ENCODE measurements at places on chromosomes 3 and 15.

DNA sequence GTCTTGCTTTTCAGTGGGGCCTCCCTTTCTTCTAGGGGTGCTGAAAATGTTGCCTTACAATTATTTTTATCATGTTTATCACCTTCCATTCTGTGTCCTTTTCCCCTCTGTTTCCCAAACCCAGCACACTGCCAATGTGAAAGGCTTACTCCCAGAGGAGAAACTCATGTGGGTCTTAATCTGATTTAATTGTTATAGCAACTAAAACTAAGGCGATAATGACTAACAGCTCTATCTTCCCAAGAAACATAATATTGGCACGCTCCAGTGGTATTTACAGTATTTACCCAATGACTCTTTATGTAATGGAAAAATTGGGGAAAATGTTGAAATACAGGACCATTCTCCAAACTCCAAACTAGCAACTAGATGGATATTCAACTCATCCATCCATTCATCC, 58.4 kb downstream of the MESD start:
- DNase-seq = no peak

GRCh38 chr3:20073683-20074082, 33.4 kb downstream of the KAT2B start:
- no peak for DNase-seq

DNA sequence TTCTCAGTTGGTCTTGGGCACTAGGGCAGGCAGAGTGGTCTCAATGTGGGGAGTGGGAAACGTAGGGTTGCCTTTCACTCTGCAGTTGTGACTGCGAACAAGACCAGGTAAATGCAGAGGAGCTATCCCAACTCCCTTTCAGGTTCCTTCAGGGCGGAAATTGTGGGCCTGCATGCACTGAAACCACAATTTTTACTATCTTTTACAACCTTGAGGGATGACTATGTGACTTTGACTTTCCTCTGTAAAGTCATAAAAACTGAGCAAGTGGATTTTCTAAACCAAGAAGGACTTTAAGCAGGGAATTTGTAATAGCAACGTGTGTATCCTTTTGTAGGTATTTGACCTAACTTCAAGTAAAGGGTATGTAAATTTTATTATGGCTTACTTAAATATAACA, 171.4 kb upstream of the CADPS start:
- no peak for DNase-seq

GRCh38 chr3:127405791-127406190, 117.9 kb upstream of the PRR20G start:
- no peak for DNase-seq

GRCh38 chr3:111751961-111752360, 107.1 kb upstream of the PHLDB2 start:
- DNase-seq = no peak

DNA sequence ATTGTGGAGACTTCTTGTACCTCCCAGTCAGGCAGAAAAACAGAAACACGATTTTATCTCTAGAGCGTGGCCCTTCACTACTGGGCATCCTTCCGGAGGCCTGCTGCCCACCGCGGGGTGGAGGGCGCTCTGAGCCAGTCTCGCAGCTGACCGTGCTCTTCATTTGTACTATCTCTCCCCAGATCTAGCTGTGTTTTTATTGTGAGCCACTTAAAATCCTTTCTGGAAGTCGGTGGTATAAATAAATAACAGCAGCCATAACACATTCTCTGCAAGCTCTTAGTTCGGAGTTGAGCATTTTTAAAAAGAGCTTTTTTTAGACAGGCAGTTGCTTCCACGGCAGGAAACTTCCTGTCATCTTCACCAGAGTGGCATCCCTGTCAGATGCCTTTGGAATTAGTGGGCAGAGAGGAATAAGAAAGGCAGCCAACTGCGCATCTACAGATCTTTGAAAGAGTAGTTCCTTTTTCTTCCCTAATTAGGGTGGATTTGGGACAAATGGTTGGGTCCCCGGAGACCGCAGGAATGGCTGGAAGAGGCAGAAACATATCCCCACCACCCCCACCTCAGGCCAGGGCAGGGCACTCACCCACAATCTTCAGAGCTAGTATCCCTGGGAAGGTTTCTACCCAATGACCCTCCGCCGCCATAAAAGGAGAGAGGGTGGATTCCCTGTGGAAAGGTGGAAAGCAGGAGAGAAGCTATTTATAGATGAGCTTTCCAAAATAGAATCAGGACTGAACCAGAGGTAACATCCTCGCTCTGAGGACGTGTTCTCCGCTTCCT, 91.1 kb downstream of the TOP2B start:
- DNase-seq = no peak

- DNase-seq = no peak
Observed at GRCh38 chr15:42456971-42457370, 34.0 kb downstream of the ZNF106 start.

- no peak for DNase-seq
Observed at GRCh38 chr3:167116120-167116922, 263.8 kb downstream of the ZBBX start.

DNA sequence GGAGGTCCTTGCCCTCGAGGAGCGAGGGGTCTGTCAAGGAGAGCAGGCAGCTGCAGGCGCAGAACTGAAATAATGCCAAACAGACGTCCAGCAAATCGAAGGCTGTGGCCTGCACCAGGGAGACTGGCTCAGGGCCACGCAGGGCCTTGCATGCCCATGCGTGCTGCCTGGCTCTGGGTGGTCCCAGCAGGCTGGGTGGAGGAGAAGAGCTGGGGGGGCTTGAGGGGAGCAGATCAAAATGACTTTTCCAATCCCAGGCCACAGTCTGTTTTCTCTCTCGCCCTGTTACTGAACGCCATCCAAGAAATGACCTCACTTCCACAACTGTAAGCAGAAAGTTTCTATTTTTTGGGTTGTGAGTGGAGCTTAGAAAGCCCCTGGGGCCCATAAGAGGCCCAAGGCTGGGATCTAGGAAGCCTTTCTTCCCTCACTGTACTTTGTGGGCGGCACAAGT, 96.9 kb upstream of the RPL32 start:
- no peak for DNase-seq

GRCh38 chr3:190224863-190225692, 97.2 kb downstream of the CLDN1 start:
- DNase-seq = no peak

DNA sequence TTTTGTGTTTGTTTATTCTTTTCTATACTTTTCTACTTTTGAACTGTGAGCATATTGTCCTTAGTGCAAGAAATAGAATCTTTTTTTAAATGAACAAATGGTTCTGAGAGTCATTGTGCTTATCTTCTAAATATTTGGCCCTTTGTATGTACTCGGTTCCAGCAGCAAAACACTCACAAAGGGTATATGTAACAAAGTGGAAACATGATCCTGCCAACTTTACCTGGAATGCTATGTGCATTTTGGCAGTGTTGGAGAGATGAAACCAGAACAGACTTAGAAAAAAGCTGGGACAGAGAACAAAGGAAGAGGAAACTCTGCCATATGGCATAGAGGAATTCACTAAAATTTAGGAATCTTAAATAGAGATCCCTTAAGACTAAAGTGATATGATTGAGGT, 150.1 kb downstream of the FGF12 start:
- no peak for DNase-seq

GRCh38 chr3:109050591-109051167, 67.3 kb downstream of the MORC1 start:
- no peak for DNase-seq

- no peak for DNase-seq
Observed at GRCh38 chr3:174973465-174973864, 114.3 kb downstream of the NAALADL2 start.

DNA sequence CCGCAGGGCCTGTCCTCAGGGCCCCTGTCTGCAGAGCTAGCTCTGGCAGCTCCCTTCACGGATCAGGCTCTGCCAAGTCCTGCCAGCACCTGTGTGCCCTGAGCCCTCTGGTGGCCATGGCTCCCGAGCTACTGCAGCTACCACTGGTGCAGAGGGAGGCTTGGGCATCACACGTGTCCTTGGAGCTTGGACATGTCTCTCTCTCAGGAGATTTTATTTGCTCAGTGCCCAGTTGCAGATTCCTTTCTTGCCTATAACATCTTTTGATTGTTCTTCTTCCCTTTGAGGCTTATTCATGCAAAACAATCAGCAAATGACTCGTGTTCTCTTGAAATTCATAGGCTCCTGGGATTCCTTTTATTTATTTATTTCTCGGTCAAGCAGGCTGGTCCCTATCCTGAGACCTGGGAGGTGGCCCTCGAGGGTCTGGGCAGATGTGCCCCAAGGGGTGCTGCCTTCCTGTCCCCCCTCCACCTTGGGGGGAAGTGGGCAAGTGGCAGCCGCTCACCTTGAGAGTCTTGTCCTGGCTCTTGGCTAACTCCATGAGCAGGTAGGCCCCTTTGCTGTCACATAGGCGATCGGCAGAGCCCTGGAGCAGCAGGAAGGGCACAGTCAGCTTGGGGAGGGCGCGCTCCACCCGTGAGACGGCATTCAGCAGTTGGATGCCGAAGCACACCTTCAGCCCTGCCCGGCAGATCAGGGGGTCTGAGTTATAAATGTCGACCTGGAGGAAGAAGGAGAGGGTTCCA, 21.9 kb downstream of the ABTB1 start:
- no peak for DNase-seq

GRCh38 chr15:78619022-78619950, 1.5 kb downstream of the CHRNA3 start:
- DNase-seq = no peak

DNA sequence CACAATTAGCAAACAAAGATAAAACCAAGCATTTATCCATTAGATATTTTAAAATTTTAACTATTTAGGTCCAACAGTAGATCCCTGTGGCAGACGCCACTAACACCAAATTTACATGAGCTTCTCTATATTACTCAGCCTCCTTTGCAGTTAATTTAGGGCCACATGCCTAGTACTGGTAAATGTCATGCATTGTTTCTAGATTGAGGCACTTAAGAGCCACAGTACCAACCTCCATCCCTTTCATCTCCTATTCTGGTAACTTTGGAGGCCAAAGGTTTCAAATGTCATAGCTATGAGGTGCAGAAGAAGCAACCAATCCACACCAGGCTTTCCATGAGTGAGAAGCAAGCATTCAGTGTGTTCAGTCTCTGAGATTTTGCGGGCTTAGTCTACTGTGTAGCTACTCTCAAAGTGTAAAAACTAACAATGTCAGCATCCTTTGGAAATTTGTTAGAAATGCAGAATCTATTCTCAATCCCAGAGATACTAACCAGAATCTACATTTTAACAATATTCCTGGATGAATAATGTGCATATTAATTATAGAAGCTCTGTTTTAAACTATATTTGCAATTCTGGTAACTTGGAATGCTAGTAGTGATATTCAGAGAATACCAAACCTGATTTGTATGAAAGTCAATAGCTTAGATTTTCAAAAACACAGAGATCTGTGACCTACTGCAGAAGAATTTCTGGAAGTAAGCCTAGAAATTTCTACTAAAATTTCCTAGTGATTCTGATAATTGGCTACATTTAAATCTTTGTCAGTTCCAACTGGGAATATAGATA, 206.3 kb upstream of the CD96 start:
- no peak for DNase-seq

- no peak for DNase-seq
Observed at GRCh38 chr3:45267097-45267496, 41.0 kb upstream of the TMEM158 start.

GRCh38 chr3:117633207-117633606, 923.6 kb downstream of the TUSC7 start:
- DNase-seq = no peak

- no peak for DNase-seq
Observed at GRCh38 chr3:28903171-28903601, 377.7 kb upstream of the RBMS3 start.

- no peak for DNase-seq
Observed at GRCh38 chr3:118476885-118477618, 557.6 kb downstream of the IGSF11 start.

DNA sequence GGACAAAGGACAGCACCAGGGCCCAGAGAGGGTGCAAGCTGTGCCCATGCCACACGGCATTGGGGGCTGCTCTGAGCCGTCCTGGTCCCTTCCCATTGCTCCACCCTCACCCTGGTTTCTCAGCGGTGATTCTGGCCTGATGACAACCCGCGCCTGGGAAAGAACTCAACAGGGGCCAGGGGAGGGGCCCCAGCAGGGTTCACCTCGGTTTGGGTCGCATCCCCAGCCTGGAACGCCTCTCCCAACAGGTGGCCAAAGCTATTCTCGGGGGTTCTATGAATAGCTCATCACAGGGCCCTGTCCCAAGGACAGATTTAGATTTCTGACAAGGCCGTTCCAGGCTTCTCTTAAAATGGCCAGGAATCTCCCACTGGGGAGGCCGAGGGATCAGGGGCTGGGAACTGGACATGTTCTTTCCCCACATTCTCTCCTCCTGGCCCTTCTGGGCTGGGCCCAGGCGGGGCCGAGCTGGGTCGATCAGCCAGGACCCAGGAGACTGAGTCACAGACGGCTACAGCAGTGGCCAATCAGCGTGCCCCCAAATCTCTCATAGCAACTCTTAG, 17.9 kb downstream of the GRIP2 start:
- no peak for DNase-seq

- DNase-seq = no peak
Observed at GRCh38 chr15:40407330-40407990, 1.9 kb downstream of the IVD start.

GRCh38 chr15:88391700-88392099, 75.5 kb downstream of the MRPL46 start:
- DNase-seq = no peak

Measured in stimulated activated CD8-positive, alpha-beta memory T cell treated with anti-CD3 and anti-CD28 coated beads, Interleukin-7, amount 100 ng/mL, for 4 hours (primary cell).